ENCODE measurements at places on chromosomes 3 and 15.

GRCh38 chr3:73600293-73600938 lies 24.3 kb downstream of the PDZRN3 start:
- DNase-seq = no peak

- DNase-seq = no peak
Observed at GRCh38 chr3:71893122-71893521, 108.2 kb upstream of the PROK2 start.

- DNase-seq = no peak
Observed at GRCh38 chr3:26105261-26105660, 315.4 kb downstream of the OXSM start.

GRCh38 chr3:52694528-52695189 lies 8.8 kb downstream of the GNL3 start:
- DNase-seq = no peak

DNA sequence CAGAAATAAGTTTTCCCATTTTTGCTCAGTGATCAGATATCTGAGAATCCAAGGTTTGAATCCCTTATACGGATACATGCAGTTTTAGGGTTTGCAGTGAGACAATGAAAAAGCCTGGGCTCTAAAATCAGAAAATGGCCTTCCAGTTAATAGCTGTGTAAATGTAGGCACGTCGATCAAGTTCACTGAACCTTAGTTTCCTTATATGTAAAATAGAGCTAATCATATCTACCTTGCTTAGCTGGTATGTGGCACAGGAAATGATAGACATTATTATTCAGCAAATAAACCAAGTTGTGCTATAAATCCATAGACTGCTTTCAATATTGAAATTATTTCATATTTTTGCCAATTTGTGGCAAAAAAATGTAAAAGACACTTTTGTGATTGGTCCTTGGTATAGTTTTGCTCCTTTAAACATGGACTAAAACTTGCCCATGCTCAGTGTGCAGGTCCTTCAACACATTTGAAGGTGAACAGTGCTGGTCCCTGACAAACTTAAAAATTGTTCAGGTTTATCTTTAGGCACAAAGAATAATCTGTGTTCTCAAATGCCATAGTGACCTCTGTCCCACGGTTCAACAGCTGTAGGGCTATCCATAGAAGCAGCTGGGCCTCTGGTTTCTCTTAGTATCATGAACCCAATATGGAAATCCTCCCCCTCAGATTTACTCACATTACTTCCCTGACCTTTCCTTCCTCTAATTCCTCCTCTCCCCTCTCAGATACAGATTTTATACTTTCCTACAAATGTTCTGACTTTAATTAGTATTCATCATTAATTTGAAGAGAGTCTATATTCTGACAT lies 51.0 kb downstream of the CCDC54 start:
- DNase-seq = no peak

DNA sequence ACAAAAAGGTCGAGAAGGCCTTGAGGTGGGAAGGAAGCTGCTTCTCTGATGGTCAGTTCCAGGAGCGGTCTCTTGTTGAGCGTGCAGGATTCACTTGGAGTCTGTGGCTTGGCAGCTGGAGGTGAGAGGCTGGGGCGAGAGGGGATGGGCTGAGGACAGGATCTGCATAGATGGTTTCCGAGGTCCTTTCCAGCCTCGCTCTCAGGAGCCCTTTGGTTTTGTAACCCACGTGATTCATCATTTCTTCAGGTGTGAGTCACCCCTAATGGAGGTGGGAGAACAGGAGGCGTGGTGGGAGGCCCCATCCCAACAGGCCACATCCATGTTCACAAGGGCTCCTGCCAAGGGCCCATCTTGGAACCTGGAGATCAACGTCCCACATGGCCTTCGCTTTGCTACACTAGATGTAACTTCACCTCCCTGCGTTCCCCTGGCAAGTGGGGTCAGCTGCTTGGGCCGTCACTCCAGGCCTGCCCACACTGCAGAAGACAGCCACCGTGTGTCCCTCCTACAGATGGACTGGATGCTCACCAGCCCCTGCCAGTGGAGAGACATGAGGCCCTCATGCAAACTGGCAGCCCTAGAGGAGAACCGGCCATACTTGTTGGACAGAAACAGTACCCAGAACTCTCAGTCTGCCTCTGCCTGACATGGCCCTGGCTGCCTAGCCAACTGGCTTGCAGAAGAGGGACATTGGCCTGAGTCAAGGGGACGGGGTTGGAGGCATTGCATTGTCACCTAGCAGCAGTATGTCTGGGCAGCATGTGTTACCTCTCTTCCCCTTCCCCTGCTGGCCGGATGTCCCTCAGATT lies 1.6 kb upstream of the PCSK6 start:
- DNase-seq = no peak
